ENCODE measurements at places on chromosomes 12 and 14.

- DNase-seq = no peak
Measured at GRCh38 chr12:3154006-3154405, 76.8 kb downstream of the TSPAN9 start.

DNA sequence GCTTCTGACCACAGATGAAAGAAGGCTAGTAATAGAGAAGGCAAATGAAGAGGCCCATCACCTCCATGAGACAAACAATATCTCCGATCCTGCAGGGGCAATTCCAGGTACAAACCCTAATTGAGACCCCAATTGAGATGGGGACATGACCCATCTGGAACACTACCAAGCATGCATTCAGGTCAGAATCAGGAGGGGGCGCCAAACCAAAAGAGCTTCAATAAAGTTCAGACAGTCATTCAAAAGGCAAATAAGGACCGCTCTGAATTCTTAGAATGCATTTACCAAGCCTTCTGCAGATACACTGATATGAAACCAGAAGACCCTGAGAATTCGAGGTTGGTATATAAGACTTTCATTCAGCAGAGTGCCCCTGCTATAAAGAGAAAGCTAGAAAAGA lies 10.2 kb upstream of the EDDM3B start:
- peak; percentile 41 for DNase-seq

DNA sequence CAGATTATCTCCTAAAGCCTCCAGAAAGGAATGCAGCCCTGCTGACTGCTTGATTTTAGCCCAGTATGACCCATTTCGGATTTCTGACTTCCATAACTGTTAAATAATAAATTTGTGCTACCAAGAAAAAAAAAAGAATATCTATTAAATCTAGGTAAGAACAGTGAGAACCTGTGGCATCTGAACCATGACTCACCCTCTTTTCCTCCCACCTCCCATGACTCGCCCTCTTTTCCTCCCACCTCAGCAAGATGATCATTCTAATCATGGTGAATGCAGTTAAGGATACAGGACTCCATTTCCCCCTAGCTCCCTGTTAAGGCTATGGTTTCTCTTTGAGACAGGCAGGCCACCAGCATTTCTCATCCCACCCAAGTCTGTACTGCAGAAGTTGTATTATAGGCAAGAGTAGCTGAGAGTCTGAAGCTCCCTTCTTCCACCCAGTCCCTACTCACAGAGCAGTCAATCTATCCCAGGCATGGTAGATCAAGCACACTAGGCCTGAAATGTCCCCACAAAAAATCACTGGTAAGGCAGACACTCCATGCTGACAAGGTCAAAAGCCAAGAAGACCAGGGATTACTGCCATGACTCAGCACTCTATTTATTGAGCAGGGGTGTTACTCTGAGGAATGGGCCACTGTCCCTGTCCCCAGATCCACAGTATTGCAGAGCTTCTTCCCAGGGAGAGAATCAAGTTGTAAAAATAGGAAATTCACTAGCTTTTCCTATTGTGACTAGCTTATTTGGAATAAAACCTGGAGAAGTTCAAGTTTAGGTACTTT lies 188.9 kb downstream of the ADAMTS20 start:
- no peak for DNase-seq

DNA sequence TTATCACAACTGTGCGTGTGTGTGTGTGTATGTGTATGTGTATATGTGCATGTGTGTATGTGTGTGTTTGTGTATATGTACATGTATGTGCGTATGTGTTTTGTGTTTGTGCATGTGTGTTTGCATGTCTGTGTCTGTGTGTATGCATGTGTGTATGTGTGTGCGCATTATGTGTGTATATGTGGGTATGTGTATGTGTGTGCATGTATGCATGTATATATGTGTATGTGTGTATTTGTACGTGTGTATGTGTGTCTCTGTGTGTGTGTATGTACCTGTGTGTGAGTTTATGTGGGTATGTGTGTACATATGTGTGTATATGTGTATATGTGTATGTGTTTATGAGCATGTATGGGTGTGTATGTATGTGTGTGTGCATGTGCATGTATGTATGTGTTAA lies 37.6 kb upstream of the PIWIL1 start:
- no peak for DNase-seq

DNA sequence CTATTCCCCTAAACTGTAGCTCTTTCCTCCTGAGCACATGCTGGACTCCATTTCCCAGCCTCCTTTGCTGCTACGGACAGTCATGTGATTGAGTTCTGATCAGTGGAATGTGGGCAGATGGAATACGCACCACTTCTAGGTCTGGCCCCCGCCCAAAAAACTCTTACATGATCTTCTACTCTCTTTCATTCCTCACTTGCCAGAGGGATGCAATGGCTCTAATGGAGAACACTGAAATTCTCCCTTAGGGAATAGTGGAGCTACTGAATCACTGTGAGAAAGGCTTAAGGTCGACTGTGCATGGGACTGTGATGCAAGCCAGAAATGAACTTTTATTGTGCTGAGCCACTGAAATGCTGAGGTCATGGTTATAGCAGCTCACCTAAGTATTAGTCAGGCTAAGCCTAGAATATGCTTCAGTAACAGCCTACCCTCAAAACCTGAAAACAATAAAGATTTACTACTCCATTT lies 13.0 kb upstream of the TMED2 start:
- peak; percentile 21 for DNase-seq

DNA sequence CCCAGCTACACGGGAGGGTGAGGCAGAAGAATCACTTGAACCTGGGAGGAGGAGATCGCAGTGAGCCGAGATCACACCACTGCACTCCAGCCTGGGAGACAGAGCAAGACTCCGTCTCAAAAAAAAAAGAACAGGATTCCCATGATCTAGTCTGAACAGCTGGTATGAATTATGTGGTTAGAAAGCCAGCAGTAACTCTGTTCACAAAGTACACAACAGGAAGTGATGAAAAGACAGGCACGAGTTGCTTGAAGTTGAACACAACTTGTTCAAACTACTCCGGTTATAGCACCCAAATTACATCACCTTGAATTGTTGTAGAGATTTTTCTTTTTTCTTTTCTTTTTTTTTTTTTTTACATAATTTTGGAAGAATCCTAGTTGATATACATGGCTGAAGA lies 238.8 kb upstream of the RGS6 start:
- DNase-seq = no peak

DNA sequence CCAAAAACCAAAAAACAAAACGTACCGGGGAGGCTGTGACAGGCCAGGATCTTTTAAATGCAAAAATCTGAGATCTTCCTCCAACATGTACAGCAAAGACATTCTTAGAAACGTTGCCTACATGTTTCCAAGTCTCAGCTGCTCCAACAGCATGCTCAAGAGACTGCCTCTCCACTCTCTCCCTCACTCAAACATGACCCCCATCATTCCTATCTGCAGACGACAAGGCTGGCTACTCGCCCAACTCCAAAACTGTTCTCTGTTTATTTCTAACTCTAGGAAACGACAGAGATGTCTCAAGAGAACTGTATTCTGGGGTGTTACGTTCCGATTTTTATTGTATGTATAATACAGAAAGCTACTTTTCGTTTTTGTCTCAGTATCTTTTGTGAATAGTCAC lies 57.5 kb upstream of the TMCC3 start:
- DNase-seq = no peak

- peak; percentile 84 for DNase-seq
Measured at GRCh38 chr14:91417983-91418386, 365 bp upstream of the CCDC88C start.

DNA sequence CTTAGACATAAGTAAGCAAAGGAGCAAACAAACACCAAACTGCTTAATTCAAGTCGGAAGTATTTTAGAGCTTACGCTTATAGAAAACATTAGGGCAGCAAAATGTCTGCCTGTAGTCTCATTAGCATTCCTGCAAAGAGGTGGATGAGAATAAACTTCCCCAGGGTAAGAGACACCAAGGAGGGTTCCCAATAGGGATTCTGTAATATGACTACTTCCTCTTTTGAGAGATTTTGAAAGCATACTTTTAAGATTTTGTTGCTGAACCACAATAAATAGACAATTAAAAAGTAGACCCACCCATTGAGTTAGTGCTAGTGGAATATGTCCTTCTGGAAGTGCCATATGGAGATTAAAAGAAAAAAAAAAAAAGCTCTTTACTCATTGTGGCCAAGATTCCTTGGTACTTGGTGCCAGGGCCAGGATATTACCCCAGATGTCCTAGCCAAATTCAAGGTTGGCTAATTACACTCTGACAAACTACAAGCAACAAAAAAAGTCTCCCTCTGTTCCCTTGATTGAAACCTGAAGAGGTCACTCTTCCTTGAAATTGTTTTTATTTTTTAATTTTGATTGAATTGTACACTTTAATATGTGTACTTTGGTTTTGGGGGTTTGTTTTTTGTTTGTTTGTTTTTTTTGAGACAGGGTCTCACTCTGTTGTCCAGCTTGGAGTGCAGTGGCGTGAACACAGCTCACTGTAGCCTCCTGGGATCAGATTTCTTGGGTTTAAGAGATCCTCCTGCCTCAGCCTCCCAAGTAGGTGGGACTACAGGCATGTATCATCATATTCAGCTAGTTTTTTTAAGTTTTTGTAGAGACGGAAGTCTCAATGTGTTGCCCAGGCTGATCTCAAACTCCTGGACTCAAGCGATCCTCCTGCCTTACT lies 8.7 kb downstream of the CLIP1 start:
- DNase-seq = peak; percentile 40
